Calu3 (cell line): ENCODE measurements at places on chromosomes 6 and 20. TPM values are rescaled to one million over a fixed set of nuclear protein-coding genes. Genes with fewer than 3 reads are reported as not detected.

GRCh38 chr6:95203153-95203754 lies 374.1 kb upstream of the MANEA start:
- H3K36me3 ChIP-seq: no peaks in the 10 kb centered on the region
- DNase-seq: peak; percentile 47
- H3K27ac ChIP-seq: no peak overlapping the region
- no peaks in the 10 kb centered on the region for H3K4me1 ChIP-seq
- no peak overlapping the region for H3K4me3 ChIP-seq

DLK2 gene
- 0.59 and 0.86 TPM in 2 replicates for total RNA-seq

ATP6V1G2 gene
- 1.0 and 1.5 TPM in 2 replicates for total RNA-seq

DNA sequence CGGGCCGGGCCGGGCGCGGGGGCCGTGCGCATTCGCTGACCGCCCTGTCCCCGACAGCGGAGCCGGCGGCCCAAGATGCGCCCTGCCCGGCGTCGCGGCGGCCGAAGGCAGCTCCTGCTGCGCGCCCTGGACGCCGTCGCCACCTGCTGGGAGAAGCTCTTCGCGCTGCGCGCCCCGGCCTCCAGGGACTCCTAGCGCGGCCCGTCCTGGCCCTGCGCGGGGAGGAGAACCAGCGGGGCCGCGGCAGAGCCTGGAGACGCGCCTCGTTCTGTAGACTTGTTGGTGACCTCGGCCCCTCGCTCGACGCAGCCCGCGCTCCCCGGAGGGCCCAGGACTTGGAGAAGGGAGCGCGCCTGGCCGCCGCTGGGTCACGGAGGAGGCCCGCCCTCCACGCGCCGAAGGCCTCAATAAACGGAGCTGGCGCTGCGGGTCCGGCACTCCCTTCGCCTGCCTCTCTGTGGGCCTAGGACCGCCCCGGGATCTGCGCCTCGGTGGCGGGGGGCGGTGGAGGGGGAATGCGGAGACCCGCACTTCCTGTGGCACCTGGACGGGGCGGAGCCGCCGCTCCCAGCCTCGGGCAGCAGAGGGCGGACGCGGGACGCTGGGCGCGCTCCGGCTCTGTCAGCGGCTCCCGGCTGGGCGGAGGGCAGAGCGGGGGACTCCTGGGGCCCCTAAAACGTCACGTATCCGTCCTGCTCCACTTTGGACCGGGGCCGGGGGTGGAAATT lies 2.7 kb downstream of the C20orf204 start:
- H3K4me1 ChIP-seq: peaks cover 6% of the 10 kb centered on the region
- H3K4me3 ChIP-seq: peak overlapping the region; percentile 77
- H3K27ac ChIP-seq: no peak overlapping the region
- H3K36me3 ChIP-seq: peaks cover 56% of the 10 kb centered on the region
- DNase-seq: peak; percentile 94

HLA-DOB gene
- 0.97 and 2.2 TPM in 2 replicates for total RNA-seq

DNA sequence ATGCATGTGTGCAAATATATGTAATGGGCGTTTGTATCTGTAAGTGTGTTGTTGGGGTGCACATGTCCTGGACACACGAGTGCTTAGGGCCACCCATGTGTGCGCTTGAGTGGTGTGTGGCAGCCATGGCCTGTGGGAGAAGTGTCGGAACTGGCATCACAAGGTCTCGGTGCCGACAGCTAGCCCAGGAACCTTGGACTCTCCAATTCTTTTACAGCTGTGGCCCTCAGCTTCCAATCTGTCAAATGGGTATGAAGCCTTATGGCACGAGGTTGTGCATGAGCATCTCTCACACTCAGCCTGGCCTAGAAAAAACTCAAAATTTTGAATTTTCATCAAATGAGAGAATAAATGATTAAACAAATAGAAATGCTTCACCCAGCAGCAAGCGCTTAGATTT lies 42.0 kb downstream of the SPDEF start:
- H3K4me3 ChIP-seq: no peak overlapping the region
- no peaks in the 10 kb centered on the region for H3K36me3 ChIP-seq
- no peaks in the 10 kb centered on the region for H3K4me1 ChIP-seq
- DNase-seq: no peak

GRCh38 chr6:15904651-15905376 lies 224.1 kb upstream of the MYLIP start:
- H3K36me3 ChIP-seq: no peaks in the 10 kb centered on the region
- peaks cover 45% of the 10 kb centered on the region for H3K4me1 ChIP-seq
- DNase-seq: no peak
- H3K4me3 ChIP-seq: no peak overlapping the region

- H3K27ac ChIP-seq: no peak overlapping the region
- H3K4me3 ChIP-seq: no peak overlapping the region
- H3K36me3 ChIP-seq: peaks cover 56% of the 10 kb centered on the region
- peak; percentile 92 for DNase-seq
- peaks cover 8% of the 10 kb centered on the region for H3K4me1 ChIP-seq
Observed at GRCh38 chr20:47663354-47664067, 121.8 kb downstream of the SULF2 start.

DNA sequence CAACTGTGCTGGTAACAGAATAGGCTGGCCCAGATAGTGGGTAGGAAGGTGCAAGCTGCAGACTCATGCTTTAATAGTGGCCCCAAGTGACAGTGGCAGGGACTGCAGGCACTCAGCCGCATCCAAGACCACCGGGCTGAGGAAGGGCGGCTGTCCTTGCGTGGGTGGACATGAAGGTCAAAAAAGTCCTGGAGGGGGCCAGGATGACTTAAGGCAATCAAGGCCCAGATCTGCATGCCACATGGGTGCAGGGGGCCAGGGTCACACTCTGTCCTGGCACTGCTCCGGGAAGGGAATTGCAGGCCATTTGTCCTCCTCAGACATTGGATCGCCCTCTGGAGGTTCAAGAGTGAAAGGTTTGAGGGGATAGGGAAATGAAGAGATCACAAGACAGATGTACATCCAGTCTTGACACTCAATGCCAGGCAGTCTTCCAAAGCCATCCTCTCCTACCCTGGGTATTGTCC lies 10.4 kb upstream of the VNN2 start:
- no peaks in the 10 kb centered on the region for H3K27me3 ChIP-seq
- H3K36me3 ChIP-seq: peaks cover 12% of the 10 kb centered on the region
- DNase-seq: peak; percentile 68
- H3K4me1 ChIP-seq: peaks cover 32% of the 10 kb centered on the region

DNA sequence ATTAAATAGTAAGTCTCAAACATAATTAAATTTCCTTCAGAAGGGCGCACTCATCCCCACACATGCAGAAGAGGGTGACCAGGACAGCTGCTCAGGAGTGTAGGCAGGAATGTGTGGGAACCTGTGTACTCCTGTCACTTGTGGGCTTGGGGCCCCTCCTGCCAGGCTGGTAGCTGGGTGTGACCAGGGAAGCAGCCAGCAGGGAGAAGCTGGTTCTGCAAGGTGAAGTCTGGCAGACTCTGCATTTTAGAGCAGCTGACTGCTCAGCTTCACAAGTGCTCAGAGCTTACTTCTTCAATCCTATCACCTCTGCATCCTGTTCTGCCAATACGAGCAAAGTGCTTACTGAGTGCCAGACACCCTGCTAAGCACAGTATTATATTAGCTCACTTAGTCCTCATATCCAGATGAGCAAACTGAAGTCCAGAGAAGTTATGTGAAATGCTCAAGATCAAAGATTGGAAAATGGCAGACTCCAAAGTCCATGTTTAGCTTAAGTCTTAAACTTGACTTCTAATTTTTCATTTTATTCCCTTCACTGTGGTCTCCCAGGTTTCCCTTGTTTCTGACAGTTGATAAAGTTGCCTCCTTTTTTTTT lies 27.9 kb downstream of the ELMO2 start:
- no peak for DNase-seq
- peaks cover 4% of the 10 kb centered on the region for H3K36me3 ChIP-seq
- no peak overlapping the region for H3K27ac ChIP-seq
- H3K4me3 ChIP-seq: no peak overlapping the region

BACH2 gene
- total RNA-seq: 5.6 and 7.2 TPM in 2 replicates

GRCh38 chr20:58223358-58223941 lies 5.0 kb downstream of the ANKRD60 start:
- H3K4me1 ChIP-seq: peaks cover 10% of the 10 kb centered on the region
- H3K27ac ChIP-seq: no peak overlapping the region
- peaks cover 12% of the 10 kb centered on the region for H3K36me3 ChIP-seq
- peaks cover 96% of the 10 kb centered on the region for H3K27me3 ChIP-seq
- no peak for DNase-seq

- no peak overlapping the region for H3K4me3 ChIP-seq
- no peaks in the 10 kb centered on the region for H3K4me1 ChIP-seq
- no peak for DNase-seq
Observed at GRCh38 chr6:144515761-144516160, 230.6 kb downstream of the UTRN start.

ANGPT4 gene
- not detected in 2 replicates for total RNA-seq

LGSN gene
- not detected in 2 replicates for total RNA-seq

BTNL2 gene
- not detected in 2 replicates for total RNA-seq

DNA sequence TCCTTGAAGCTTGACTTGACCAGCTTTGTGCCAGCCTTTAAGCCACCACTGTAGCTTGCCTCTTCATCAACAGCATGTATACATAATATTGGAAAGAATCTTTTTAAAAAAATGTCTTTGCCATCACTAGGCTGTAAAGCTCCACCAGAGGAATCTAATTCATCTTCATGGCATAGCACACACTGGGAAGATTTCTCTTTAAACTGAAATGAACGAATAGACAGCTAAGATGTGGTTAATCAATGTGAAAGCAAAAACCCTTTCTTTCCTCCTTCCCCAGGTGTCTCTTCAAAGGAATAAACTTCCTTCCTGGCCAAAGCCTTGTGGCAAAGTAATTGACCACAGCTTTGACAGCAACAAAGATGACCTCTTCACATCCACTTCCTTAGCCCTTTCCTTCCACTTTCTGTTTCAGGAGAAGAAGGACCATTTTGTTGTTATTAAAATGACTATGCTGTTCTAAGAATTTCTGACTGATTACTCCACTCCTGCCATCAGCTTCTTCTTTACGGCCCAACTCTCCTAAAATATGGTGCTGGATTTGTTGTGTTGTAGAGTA lies 428.7 kb upstream of the SOX4 start:
- no peak for DNase-seq
- no peak overlapping the region for H3K4me3 ChIP-seq
- H3K27ac ChIP-seq: no peak overlapping the region
- peaks cover 16% of the 10 kb centered on the region for H3K4me1 ChIP-seq

NRSN1 gene
- 0.14 TPM in 1 of 2 replicates, not detected in the other for total RNA-seq

ADGRF4 gene
- 7.3 and 8.0 TPM in 2 replicates for total RNA-seq

GRCh38 chr20:11032611-11033010 lies 358.8 kb upstream of the JAG1 start:
- H3K4me1 ChIP-seq: no peaks in the 10 kb centered on the region
- H3K27me3 ChIP-seq: no peaks in the 10 kb centered on the region
- no peak overlapping the region for H3K4me3 ChIP-seq
- no peak overlapping the region for H3K27ac ChIP-seq
- no peaks in the 10 kb centered on the region for H3K36me3 ChIP-seq

GRCh38 chr20:24070679-24071078 lies 82.1 kb upstream of the GGTLC1 start:
- no peak overlapping the region for H3K4me3 ChIP-seq
- no peak for DNase-seq
- H3K36me3 ChIP-seq: no peaks in the 10 kb centered on the region

GRCh38 chr20:61389077-61389476 lies 137.0 kb downstream of the CDH4 start:
- H3K4me3 ChIP-seq: no peak overlapping the region
- H3K27ac ChIP-seq: no peak overlapping the region
- no peaks in the 10 kb centered on the region for H3K4me1 ChIP-seq
- no peaks in the 10 kb centered on the region for H3K27me3 ChIP-seq
- DNase-seq: no peak

SNAP91 gene
- total RNA-seq: not detected in 2 replicates

DNA sequence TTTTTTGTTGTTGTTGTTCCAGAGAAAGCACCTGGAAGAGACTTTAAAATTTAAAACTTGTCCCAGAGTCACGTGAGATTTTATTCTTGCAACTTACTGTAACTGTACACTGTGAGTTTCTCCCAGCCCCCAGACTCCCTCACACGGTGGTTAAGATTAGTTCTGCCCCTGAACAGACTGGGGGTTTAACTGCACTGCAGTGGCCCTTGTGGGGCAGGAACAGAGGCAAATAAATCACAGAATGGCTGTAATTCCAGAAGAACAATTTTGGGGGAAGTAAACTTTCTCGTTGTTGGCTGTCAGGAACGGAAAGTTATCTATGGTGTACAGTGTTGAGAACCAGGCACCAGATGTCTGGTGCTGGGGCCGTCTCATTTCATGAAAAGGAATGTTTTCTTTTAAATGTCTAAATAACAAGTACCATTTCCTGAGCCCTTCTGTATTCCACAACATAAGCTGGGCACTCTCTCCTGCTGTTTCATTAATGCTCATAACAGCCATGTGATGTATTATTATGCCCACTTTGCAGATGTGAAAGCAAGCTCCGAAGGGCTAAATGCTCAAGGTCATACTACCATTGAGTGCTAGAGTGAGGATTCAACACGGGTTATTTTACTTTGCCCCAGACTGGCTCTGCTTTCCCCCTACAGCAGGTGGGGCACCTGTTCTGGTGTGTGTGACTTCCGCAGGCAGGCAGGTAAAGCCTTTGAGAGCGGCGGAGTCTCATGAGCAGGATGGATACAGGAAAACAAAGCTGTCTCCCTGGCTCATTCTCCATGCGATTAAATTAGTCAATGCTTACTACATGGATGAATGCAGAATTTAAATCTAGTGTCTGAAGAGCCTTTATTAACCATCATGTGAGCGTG lies 30.5 kb downstream of the CNKSR3 start:
- H3K27ac ChIP-seq: no peak overlapping the region
- no peak overlapping the region for H3K4me3 ChIP-seq
- peaks cover 8% of the 10 kb centered on the region for H3K4me1 ChIP-seq
- DNase-seq: no peak
- H3K27me3 ChIP-seq: no peaks in the 10 kb centered on the region
- no peaks in the 10 kb centered on the region for H3K36me3 ChIP-seq

OSER1 gene
- total RNA-seq: 52.2 and 56.7 TPM in 2 replicates

RNF146 gene
- total RNA-seq: 21.9 and 24.1 TPM in 2 replicates

DNA sequence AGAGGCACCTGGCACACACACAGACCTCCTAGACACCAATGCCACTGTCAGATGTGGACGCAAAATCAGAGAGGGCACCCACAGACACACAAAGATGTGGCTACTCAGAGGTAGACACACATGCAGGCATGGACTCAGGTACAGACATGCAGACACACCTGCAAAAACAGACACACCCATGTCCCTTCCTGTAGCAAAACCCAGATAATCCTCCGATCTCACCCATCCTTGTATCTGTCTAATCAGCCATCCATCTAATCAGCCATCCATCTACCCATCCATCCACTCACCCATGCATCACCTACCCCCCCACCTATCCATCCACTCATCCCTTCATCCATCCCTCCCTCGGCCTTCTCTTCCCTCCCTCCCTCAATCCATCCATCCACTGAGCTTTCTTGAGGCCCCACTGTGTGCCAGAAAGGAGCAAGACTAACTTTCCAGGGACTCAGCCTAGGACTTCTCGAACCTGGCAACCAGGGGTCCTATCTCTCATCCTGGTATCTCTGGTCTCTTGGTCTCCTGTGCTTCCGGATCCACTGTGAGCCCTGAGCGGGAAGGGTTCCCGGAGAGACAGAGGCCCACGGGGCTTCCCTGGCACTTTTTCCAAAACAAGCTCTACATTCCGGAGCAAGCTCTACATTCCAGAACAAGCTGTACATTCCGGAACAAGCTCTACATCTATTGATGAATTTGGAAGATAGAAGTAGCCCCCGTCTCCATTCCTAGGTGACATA lies 1.1 kb upstream of the TGM2 start:
- peak overlapping the region; percentile 59 for H3K4me3 ChIP-seq
- H3K4me1 ChIP-seq: peaks cover 78% of the 10 kb centered on the region
- DNase-seq: no peak
- H3K27ac ChIP-seq: peak overlapping the region; percentile 37
- peaks cover 53% of the 10 kb centered on the region for H3K36me3 ChIP-seq
- H3K27me3 ChIP-seq: no peaks in the 10 kb centered on the region

- H3K27me3 ChIP-seq: peaks cover 34% of the 10 kb centered on the region
- no peak overlapping the region for H3K27ac ChIP-seq
- H3K4me3 ChIP-seq: no peak overlapping the region
- no peak for DNase-seq
Observed at GRCh38 chr20:6164421-6165341, 41.9 kb upstream of the FERMT1 start.
